GM13976 (cell line): ENCODE measurements at places on chromosomes 4 and X.

GRCh38 chr4:159145992-159146330, 43.1 kb downstream of the RAPGEF2 start:
- DNase-seq, result no peak

DNA sequence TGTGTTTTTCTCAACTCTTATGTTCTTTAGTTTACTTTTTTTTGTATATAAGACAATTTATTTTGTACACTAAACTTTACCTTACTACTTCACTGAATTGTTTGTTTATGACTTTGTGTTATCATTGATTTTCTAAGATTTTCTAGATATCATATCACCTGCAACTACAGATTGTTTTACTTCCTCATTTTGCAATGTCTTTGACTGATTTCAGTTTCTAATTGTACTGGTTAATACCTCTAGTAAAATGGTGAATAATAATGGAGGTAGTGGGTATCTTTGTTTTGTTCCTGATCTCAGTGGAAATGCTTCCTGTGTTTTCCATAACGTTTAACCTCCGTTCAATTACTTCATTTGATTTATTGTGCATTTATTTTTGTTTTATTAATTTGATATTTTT, 490.2 kb downstream of the TLL1 start:
- no peak for DNase-seq

- DNase-seq, result no peak
Observed at GRCh38 chr4:156962528-156962974, 9.0 kb downstream of the PDGFC start.

GRCh38 chrX:95057341-95057740, 1383.3 kb downstream of the FAM133A start:
- DNase-seq, result no peak

GRCh38 chr4:123545667-123546572, 149.3 kb downstream of the SPRY1 start:
- DNase-seq, result no peak

- no peak for DNase-seq
Observed at GRCh38 chr4:2750719-2751605, 5.2 kb downstream of the TNIP2 start.

DNA sequence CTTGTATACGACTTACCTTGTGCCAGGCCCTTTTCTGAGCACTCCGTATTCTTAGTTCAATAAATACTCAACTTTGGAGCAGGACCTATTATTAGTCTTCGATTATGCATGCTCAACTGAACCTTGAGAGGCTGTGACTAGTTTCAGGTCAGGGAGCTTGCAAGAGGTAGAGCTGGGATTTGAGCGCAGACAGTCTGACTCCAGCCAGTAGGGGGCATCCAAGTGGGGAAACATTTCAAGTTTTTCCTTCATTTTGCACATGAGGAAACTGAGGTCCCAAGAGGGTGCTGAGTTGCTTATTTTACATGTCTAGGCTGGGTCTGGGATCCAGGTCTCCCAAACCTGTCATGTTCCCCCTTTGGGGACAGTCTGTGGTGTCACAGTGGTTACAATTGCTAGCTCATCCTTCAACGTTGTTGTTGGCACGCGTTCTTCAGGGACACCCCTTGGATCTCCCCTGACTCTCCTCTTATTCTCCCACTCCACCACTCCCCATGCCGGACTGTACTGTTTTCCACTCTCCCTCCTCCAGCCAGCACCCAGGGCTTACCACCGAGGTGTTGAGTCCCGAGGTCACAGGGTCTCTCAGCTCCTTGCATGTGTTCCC, 6.7 kb upstream of the PRICKLE3 start:
- no peak for DNase-seq

GRCh38 chr4:22514481-22514880, 1.4 kb downstream of the ADGRA3 start:
- DNase-seq, result no peak

GRCh38 chr4:154010371-154010770, 221.5 kb upstream of the SFRP2 start:
- no peak for DNase-seq

GRCh38 chr4:18980516-18981233, 959.1 kb upstream of the LCORL start:
- DNase-seq, result no peak

DNA sequence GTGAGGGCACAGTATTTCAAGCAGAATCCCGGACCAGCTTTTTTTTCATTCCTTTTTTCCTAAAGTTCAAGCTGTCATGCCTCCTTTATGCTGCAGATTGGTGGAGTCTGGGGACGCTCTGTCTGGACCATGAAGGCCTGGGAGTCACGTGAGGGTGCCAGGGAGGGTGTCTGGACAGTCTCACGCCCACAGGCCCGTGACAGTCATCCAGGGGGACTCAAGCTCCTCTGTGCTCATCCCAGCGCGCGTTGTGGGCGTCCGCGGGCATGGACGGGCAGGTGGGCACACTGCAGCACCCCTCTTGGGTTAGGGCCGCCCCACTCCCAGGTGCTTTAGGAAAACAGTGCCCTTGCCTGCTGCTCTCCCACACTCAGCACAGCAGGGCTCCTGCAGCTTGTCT, 4.8 kb downstream of the CPZ start:
- no peak for DNase-seq

- no peak for DNase-seq
Observed at GRCh38 chr4:40206426-40206825, 9.6 kb downstream of the RHOH start.
